ENCODE measurements at places on chromosomes 2 and 18.
A peak's percentile ranks its signal among the peaks of the same experiment; 100 is the strongest.

- DNase-seq = no peak
These were observed 61.6 kb downstream of the SNORC start for GRCh38 chr2:232931636-232932035.

DNA sequence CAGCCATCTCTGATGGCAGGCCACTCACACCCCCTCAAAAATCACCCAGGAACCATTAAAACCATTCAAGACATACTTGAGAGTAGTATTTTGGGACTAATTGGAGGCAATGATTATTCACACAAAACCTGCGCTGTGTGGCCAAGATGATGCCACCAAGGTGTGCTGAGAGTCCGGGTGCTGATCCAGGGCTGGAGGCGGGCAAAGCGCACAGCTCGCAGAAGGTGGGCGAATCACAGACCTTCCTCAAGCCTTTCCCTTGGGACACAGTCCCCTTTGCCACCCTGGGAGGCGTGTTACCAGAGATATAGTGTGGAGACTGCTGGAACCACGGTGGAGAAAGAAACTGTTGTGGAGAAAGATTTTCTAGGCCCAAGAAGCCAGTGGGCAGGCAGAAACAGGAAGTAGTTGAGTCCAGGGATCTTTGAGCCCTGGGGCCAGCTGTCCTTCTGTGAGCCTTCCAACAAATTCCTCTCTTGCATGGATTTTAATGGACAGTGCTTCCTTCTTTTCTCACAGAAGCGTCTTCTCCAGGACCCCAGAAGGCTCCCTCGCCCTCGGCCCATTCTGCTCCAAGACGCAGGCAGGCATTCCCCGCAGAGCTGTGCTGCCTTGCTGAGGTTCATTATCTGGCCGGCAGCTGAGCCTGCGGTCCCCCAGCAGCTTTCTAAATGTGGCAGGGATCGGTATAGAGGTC, 8.0 kb downstream of the COPS9 start:
- no peak for DNase-seq

GRCh38 chr2:235551965-235552364, 58.1 kb downstream of the AGAP1 start:
- DNase-seq = peak; percentile 79

- DNase-seq = no peak
These were observed 240.7 kb upstream of the DPP10 start for GRCh38 chr2:114201781-114202180.

GRCh38 chr2:235064976-235065375, 113.2 kb downstream of the SH3BP4 start:
- DNase-seq = no peak

- no peak for DNase-seq
These were observed 299.1 kb upstream of the GALNT5 start for GRCh38 chr2:156958374-156958773.

- no peak for DNase-seq
These were observed 6.8 kb upstream of the SLC1A4 start for GRCh38 chr2:64982311-64982857.

DNA sequence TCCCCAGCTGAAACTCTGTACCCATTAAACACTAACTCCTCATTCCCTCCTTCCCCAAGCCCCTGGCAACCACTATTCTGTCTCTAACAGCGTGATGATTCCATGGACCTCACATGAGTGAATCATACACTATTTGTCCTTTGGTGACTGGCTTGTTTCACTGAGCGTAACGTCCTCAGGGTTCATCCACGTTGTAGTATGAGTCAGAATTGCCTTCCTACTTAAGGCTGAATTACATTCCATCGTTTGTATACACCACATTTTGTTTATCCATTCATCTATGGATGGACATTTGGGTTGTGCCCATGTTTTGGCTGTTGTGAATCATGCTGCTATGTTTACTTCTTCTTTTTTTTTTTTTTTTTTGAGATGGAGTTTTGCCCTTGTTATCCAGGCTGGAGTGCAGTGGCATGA, 19.6 kb upstream of the CABLES1 start:
- no peak for DNase-seq

DNA sequence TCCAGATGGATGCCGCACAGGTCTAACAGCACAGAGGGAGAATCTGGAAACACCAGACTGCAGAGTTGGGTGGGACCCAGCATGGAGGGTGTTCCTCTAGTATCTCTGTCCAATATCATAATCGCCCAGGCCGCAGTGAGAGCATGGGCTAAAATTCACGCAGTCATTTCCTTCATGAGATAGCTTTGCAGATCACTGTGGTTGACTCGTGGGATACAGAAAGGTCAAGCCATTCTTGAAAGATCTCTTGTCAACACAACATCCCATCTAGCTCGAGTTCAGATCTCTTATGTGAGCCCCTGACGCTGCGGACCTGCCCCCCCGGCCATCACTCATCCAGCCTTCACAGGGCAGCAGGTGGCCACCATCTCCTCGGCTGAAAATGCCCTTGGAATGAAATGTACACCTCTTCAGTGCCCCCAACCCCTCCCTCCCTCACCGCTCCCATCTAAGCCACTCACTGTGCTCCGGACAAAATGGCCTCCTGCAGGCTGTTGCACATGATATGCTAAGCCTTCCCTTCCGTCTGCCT, 45.9 kb downstream of the FOSL2 start:
- no peak for DNase-seq

GRCh38 chr2:3344897-3345296, 32.7 kb downstream of the EIPR1 start:
- no peak for DNase-seq

DNA sequence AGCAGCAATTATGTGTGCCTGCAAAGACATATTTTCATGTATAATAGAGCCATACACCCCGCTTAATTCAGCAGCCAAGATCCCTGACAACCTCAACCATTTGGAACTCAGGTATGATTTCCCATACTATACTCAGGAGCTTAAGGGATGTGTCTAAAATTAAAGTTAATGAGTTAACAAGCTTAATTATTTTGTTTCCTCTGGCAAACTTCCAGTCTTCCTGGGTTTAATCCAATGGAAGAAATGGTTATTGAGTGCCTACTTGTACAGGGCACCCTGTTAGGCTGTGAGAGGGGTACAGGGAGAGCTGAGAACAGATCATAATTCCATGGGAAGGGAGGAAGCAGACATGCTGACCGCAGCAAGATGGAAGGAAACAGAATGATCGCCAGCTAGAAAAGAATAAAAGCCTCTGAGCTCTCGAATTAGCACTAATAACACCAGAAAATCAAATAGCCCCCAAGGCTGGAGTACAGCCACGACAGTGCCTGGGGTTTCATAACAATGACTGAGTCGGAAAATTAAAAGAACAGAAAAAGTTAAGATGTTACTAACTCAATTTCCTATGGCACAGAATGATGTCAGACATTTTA, 20.8 kb upstream of the CEP68 start:
- DNase-seq = no peak

GRCh38 chr2:111945444-111946293, 47.3 kb downstream of the MERTK start:
- DNase-seq = no peak

DNA sequence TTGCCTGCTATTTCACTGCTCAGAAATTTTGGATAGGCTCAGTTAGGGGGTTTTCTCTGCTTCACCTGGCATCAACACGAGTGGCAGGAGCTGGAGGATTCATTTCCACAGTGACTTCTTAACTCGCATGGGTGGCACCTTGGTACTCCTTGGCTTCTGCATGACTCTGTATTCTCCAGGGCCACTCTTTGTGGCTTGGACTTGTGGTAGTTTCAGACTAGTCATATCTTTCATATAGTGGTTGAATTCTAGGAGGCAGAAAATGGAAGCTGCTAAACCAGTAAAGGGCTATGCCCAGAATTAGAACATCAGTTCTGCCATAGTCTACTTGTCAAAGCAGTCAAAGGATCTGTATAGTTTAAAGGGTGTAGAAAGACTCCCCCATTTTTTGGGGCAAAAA, 6.8 kb downstream of the MAIP1 start:
- no peak for DNase-seq

DNA sequence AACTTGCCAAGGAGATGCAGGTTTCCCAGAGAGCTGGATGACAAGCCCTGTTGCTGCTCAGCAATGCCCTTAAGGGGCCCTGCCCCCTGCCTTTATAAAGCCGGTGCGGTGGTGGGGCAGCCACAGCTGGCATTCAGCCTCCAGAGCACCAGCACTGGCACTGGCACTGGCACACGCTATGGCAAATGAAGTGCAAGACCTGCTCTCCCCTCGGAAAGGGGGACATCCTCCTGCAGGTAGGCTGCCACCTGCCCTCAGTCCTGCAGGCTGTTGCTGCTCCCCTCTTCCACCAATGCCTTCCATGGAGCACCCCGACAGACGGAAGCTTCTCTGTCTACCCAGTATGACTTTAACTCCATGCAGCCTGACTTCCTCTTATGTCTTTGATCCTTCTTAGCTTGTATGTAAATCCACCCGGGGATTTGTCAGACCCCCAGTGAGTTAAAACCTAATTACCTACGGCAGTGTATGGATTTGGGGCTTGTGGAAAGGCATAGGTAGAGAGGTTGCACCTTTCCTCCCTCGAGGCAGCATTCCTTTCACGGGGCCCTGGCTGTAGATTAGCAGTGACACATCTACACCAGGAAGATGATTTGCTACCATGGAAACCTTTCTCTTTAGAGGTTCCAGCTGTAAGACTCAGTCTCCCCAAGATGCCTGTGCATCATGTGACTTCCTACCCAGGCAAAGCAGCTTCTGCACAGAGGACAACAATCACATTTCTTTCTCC, at the start of gene DAPL1:
Gene DAPL1, plus strand, starts transcription at position 123 of the 730 bp plus-strand sequence. Its CDS starts 56 bp downstream, at position 179.
- DNase-seq = no peak

- peak; percentile 85 for DNase-seq
These were observed 158.9 kb upstream of the GLI2 start for GRCh38 chr2:120576509-120577474.

- no peak for DNase-seq
These were observed 119.7 kb downstream of the TACR1 start for GRCh38 chr2:75079575-75079974.

- DNase-seq = no peak
These were observed 126.3 kb downstream of the HDAC4 start for GRCh38 chr2:239274391-239275043.

DNA sequence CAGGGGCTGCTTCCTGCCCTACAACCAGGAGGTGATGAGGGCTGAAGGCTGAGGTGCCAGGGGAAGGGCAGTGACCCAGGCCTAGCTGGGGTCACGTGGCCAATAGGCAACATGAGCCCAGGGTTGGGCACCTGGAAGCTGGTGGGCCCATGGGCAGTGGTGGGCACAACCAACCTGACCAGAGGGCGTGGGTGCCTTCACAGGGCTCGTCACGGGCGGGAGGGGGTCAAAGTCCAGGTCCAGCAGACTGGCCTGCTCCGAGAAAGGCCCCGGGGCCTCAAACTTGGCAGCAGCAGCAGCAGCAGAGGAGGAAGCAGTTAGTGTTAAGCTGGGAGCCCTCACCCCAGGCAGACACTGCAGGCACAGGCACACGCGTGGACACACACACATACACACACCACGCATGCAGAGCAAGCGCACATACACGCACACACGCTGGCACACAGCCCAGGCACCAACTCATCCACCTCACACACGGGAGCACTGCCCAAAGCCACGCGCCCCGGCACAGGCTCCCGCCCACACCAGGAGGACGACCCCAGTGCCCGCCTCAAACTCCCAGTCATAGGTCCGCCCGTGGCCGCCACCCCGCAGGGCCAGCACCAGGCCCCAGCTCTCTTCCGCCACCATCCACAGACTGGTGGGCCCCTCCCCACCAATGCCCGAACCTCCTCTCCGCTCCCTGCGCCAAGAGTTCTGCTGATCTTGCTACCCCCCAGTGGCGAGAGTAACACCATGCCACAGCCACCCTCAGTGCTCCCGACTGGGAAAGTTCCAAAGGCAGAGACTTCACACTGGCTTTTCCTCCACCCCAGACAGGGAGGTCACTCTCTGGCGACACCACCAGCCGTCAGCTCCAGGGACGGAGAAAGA, 53.0 kb downstream of the BIN1 start:
- DNase-seq = peak; percentile 23

GRCh38 chr2:178279142-178279541, 84.8 kb downstream of the OSBPL6 start:
- no peak for DNase-seq

Data from right cardiac atrium (tissue), 5 donors.